Adipocyte (in vitro differentiated cells): ENCODE measurements at places on chromosomes 3 and 15.

- no peak for DNase-seq
These were observed 2.4 kb downstream of the SLC25A38 start for GRCh38 chr3:39385456-39386090.

GRCh38 chr15:88487178-88487795, 19.8 kb downstream of the MRPS11 start:
- no peak for DNase-seq

GRCh38 chr3:124791142-124791541, 60.9 kb downstream of the UMPS start:
- DNase-seq: peak; percentile 78

GRCh38 chr3:147669077-147669476, 259.9 kb downstream of the ZIC1 start:
- DNase-seq: no peak

- peak; percentile 47 for DNase-seq
These were observed 10.1 kb downstream of the RNF123 start for GRCh38 chr3:49699281-49699979.

- DNase-seq: no peak
These were observed 8.3 kb upstream of the THSD4 start for GRCh38 chr15:71106802-71107500.

GRCh38 chr3:138547342-138547975, 46.6 kb downstream of the CEP70 start:
- DNase-seq: no peak

DNA sequence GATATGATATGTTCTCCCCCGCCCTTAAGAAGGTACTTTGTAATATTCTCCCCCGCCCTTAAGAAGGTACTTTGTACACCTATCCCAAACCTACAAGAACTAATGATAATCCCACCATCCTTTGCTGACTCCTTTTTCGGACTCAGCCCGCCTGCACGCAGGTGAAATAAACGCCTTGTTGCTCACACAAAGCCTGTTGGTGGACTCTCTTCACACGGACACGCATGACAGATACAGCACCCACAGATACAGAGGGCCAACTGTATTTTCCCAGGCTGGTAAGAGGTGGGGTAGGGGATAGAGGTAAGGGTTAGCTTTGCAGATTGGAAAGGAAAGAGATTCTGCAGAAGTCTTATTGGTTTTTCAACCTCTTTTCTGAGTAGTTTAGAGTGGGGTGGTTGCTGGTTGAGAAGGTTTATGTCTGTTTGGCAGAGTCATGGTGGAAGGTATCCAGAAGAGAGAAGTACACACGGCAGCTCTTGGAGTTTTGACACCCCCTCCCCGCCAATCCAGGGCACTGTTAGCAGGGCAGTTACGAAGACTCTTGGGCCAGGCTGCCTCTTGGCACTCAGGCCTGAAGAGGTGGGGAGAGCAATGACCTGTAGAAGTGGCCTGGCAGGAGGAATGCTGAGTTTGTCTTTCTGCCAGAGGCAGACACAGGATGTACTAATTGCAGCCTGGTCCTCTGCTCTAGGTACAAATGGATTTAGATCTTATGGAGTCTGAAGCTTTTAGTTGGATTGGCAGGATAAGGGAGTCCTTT, 36.0 kb upstream of the IDH2 start:
- no peak for DNase-seq

GRCh38 chr3:14235003-14235911, 56.6 kb downstream of the LSM3 start:
- DNase-seq: no peak

DNA sequence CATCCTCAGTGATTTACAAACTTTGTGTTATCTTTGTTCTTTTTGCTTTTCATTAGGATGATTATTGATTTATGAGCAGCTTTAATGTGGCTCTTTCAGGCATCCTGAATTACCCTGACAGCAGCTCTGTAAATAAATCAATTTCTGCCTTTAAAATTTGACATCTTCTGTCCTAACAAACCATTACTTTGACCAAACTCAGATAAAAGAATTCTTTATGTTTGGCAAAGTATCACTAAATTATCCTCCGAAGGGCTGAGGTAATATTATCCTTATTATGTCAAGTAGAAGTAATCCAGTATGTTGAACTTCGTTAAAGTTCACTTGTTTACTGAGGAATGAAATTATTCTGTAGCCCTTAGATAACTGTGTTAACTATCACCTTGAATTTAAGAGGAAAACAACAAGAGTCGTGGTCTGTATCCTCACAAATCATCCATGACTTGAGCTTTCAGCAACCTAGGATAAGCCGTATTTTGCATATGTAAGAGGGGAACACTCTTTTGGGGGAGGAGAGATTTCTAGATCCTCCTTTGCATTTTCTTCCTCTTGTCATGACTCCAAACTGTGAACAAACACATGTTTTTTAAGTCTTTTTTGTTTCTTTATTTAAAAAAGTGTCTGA, 173.2 kb upstream of the STAC start:
- no peak for DNase-seq

GRCh38 chr3:171339598-171339997, 120.6 kb downstream of the TNIK start:
- no peak for DNase-seq

- peak; percentile 84 for DNase-seq
These were observed 79.9 kb downstream of the UBP1 start for GRCh38 chr3:33360136-33360825.

GRCh38 chr3:104244680-104245220, 1122.0 kb upstream of the ALCAM start:
- peak; percentile 50 for DNase-seq

- no peak for DNase-seq
These were observed 44.1 kb downstream of the KLHL25 start for GRCh38 chr15:85750319-85751290.

DNA sequence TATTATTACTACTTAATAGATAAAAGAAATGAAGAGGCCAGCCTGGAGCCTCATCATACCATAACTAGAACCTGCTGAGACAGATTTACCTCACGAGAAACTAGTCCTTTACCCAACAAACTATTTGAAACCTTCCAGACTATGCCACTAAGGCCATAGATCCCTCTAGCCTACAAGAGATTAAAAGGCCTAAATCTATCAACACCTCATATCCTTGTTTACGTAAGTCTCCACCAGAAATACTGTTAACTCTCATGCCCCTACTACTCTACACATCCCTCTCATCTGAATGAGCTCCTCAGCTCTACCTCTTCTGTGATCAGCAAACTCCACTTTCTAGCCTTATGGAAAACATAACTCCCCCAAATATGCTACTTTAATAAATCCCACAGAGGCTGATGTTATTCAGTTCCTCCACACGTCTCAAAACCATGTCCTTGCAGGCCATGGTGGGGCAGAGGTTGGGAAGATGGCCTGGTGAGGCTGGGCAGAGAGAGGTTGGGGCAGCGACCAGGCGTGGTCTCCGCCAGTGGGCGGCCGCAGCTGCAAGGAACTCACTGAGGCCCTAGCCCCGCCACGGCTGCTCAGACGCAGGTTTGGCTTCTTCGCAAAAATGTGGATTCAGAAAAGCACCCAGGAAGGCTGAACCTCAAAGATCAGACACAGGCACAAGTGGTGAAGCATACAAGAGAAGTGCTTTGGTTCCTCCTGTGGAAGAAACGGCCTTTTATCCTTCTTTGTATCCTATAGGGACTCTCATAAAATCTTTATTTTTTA, 65.8 kb downstream of the GSK3B start:
- DNase-seq: no peak

GRCh38 chr3:113828600-113828999, 10.0 kb upstream of the GRAMD1C start:
- DNase-seq: no peak

DNA sequence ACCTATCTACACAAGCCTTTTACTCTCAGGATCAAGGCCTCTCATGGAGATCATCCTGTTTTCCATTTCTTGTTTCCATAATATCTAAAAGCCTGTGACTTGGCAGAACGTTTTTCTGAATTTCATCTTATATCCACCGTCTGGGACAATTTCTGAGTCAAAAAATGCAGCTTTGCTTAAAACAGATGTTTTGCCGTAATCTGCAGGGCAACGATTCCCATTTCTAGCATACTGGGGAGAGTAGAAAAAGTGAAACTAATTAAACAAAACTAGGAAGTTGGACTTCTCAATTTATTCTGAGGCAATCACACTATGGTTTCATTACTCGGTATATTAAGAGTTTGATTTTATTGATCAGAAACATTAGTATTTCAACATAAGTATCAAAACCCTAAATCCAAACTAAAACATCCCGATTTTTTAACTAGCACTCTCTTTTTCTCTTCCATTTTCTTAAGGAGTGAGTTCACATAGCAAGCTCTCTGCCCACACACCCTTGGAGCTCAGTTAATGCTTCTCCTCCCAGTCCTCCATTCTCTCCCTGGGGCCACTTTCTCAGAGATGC, 33.6 kb downstream of the SPATA12 start:
- DNase-seq: no peak

DNA sequence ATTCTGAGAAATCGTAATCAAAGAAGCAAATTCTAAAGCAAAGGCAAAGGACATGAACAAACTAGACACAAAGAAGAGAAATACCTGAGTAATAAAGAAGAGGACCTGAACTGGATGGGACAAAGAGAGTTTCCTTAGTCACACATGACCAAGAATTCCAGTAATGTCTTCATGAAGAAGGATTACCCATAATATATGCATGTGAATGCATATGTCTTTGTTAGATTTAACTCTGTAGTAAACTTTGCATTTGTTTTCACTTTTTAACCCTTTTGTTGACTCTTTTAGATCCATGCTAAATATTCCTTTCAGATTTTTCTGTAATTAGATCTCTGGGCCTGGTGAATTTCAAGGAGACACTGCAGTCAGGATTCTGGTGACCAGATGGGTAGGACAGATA, 279.8 kb downstream of the ARRDC4 start:
- DNase-seq: no peak

DNA sequence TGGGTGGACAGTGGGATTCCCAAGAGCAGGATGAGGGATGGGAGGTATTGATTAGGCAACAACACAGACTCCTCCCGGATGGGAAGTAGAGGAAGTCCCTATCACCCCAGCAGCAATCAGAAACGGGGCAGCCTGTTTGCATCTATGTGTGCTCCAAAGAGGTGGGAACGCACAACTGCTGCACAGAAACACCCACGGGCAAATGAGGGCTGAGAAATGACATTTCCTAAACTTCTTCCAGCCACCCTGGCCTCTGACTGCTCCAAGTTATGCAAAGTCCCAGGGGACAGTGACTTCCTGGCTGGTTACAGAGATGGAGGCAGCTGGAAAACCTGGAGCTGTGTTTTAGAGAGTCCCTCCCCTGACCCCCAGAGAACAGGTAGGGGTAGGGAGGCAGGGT, 42.6 kb downstream of the HCN4 start:
- no peak for DNase-seq

DNA sequence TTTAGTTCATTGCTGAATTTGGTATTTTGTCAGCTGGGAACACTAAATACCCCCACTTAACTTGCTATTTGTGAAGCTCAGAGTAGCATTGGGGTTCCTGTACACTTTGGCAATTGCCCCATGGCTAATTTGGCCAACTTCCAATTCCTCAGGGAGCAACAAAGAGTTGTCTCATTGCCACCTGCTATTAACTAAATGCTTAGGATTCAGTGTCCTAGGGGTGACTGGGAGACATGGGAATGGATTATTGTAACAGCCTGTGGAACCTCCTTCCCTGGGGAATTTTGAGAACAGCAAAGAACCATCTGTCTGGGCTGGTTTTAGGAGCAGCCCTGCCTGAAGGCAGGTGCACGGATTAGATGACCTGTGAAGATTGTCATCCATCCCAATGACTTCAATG, 437.4 kb upstream of the TPRG1 start:
- DNase-seq: peak; percentile 38

GRCh38 chr15:84883916-84884781, at the start of gene SLC28A1:
Gene SLC28A1 (plus strand): TSS chr15:84884662. CDS start chr15:84887761, 3,099 bp downstream.
- no peak for DNase-seq

DNA sequence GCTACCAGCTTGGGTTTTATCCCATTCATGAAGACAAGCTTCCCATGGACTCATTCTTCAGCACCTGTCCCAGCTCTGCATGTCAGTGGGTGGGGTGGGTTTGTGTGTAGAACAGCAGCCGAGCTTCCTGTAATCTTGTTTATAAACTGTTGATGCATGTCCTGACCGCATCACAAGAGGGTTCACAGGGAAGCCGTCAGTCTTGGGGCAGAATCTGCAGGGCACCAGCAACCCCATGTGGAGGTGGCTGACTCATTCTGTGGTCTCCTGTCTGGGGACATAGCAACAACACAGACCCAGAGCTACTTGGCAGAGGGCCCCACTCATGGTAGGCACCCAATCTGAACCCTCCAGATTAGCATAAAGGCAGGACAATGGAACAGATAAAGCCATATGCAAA, 35.6 kb downstream of the DAPK2 start:
- DNase-seq: peak; percentile 35

- peak; percentile 85 for DNase-seq
These were observed 169.6 kb upstream of the LRTM1 start for GRCh38 chr3:55097441-55097840.

GRCh38 chr3:171200052-171200749, 173.7 kb upstream of the SLC2A2 start:
- DNase-seq: no peak

DNA sequence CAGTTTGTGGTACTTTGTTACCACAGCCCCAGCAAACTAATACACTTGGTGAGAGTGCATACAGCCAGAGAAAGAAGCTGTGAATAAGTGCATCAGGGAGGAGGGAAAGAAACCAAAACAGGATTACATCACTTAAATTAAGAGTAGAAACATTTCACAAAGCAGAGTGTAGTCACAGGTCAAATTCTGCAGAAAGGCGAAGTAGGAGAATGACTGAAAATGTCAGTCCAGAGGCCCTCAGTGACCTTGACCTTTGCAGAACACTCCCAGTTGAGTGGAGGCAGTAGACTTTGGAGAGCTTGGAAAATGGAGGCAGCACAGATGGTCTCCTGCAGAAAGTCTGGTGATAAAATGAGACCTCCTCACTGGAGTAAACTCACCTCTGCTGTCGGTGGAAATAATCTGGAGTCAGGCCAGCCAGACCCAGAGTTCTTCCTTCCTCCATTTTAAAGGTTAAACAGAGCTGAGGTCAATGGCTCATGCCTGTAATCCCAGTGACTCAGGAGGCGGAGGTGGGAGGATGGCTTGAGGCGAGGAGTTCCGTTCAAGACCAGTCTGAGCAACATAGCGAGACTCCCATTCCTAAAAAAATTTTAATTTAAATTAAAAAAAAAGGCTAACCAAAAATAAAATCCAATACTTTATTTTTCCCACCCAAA, 5.0 kb downstream of the CD86 start:
- no peak for DNase-seq

- DNase-seq: no peak
These were observed 113.2 kb downstream of the FILIP1L start for GRCh38 chr3:100001083-100001482.

DNA sequence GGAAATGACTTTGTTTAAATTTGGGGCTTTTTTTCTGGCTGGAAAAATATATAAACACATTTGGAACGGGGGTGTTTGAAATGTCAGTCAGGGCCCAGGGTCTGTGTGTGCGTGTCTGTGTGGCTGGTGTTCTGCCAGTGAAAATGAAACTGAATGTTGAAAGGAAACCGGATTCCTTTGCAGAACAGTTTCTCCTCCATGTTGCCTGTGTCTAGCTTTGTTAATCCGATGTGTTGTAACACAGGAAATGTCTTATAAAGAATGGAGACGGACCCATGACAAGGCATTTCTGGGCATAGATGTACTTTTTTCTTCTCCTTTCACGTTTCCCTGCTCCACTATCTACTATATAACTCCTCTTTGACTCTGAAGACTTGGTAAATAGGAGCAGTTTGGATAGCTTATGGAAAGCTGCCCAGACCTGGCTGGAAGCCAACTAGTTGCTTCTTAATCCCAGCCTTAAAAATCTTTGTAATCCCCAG, 2.8 kb downstream of the SQOR start:
- DNase-seq: peak; percentile 96
